ENCODE measurements at places on chromosomes 12 and 14.

DNA sequence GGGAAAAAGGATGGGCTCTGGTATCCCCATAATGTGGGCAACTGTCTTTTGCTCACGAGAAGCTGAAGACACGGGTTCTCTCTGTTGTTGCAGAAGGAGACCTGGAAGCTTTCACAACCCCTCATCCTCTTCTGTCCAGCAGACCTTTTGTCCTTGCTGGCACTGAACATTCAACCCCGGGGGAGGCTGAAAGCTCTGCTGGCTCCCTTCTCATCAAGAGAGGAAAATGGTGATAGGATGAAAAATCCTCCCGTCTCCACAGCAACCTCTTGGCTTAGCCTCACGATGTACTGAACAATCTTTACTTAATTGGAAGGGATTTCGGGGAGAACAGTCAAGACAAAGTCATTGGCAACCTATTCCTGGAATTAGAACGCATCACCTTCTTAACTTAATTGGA lies 39.0 kb downstream of the ELK3 start:
- no peak for DNase-seq

GRCh38 chr14:31541702-31542101 lies 19.5 kb upstream of the NUBPL start:
- no peak for DNase-seq

DNA sequence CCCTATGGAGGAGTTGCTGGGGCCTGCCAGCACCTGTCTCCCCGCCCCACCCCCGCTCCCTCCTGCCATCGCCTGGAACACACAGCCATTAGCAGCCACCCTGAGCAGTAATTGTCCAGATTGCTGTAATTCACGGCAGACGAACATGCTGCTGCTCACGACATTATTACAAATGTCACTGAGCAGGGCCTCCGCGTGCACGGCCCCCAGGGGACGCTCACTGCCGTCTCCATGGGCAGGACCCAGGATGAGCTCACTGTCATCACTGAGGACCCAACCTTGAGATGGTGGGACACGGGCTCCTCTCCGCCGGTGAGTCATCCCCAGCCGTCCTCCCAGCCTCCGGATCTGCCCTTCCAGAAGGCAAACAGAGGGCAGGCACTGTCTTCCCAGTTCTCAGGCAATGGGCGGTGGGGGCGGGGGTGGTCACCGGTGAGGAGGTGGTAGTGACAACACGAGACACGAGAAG lies 100.4 kb downstream of the RFLNA start:
- no peak for DNase-seq

DNA sequence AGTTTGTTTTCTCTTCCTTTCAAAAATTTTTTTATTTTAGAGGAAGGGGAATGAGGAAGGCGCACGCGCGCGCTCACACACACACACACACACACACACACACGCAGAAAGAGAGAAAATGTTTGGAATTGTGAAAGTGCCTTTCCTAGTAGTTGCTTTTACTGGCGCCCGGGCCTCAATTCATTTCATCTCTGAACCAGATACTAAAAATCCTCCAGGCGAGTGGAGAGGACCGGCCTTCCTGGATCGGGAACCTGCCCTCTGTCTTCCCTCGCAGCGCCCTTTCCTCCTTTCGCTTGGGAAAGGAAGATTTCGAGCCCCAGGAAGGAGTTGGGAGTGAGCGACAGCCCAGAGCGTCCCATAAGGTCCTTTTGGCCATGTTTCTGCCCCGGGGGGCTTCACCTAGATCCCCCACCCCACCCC lies 7.8 kb upstream of the TBX3 start:
- no peak for DNase-seq

DNA sequence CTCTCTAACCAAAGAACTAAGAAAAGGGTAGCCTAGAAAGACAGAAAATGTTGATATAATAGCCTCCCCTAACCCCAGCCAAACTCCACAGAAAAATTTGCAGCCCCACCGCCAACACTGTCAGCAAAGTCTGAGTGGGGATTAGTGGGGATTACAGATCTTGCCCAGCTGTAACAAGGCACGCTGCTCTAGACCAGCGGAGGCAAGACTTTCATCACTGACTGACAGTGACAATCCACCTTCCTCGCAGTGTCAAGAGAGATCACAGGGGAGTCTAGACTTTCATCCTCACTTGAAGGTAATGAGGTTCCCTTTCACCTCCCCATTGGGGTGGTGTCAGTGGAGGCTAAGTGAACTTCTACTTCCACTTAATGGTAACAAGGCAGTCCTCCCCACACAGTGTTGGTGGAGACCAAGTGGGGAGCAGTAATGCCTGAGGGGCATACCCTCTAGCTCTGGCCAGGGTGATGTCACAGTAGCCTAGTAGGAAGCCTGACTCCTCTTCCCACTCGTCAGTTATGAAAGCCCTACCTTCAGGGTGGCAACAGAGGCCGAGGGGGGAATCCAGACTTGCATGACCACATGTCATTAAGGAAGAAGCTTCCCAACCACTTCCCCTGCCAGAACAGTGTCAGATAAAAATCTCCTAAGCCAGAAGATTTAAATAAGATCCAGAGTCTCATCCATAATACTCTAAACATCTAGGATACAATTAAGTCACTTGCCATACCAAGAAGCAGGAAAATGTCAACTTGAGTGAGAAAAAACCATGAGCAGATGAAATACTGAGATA lies 91.7 kb upstream of the RASSF8 start:
- no peak for DNase-seq

DNA sequence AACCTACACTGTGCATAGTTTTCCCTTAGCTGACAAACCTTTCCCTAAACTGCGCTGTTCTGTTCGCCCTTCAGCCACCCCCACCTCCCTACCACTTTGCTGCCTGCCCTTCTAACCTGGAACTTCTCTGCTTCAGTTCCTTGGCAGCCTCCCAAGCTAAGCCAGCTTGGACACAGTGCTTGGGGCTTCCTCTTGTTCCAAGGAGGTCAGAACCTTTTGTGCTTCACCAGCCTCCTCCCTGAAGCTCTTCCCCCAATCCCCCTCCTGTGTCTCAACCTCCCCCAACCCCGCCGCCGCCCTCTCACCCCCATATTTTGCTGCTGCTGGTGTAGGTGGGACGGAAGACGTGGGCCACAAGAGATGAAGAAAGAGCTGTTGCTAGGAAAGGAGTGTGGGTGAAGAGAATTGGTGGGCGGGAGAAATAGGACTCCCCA lies 8.1 kb upstream of the RIC8B start:
- peak; percentile 44 for DNase-seq

DNA sequence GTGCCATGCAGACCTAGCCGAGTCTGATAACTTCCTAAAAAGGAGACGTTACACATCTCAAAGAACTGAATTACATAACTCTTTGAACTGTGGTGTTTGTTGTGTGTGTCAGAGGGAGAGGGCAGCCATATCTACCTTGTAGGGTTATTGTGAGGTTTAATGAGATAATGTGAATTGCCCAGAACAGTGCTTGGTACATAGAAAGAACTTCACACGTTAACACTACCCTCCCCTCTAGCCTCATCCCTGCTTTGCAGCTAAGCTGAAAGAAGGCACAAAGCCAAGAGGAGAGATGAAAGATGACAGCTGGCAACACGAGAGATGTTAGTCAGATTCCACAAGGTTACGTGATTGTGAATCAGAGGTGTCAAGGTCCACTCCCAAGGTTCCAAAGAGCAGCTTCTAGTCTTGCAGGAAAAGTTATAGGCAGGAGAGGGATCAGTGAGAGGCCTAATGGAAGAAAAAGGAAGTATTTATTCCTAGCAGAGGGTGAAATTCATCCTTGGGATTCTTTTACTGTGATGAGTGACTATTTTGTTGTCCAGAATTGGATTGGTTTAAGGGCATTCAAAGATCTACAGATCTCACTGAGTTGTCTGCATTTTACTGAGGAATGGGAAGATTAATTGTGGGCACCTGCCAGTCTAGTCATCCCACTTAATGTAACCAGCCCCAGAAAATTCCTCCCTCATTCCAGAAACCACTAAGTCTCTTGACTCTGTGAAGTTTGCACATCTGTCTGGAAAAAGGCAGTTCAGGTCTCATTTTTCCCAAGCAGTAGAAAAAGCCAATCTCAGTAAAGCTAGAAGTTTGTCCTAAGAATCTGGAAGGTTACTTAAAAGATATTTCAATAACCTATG lies 25.9 kb upstream of the WNK1 start:
- peak; percentile 49 for DNase-seq

DNA sequence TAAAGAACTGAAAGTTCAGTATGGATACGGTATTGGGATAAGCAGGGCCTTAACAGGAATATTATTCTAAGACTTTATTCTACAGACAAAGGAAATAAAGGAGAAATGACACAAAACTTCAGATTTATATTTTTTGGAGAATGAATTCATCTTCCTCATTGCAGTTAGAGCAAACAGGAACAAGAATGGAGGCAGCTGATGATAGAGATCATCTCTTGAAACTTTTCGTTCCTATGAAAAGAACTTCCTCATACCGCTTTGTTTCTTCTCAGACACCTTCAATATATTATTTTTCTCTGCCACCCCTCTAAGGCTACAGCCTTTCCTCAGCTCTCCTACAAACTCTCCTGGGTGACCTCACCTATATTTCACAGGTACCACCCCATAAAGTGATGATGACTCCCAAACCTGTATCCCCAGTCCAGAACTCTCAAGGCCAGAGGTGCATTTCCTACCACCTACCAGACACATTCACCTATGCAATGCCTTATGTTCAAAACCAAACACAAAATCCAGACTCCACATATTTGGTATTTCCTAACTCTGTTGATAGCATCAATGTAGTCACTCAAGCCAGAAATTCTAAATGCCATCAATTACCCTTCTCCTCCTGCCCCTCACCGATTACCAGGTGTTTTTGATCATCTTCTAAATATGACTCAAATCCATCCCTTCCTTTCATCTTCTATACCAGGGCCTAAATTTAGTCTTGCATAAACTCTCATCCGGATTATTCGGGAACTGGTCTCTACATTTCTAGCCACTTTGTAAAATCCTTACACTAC lies 7.4 kb downstream of the MAP4K5 start:
- DNase-seq, result no peak

DNA sequence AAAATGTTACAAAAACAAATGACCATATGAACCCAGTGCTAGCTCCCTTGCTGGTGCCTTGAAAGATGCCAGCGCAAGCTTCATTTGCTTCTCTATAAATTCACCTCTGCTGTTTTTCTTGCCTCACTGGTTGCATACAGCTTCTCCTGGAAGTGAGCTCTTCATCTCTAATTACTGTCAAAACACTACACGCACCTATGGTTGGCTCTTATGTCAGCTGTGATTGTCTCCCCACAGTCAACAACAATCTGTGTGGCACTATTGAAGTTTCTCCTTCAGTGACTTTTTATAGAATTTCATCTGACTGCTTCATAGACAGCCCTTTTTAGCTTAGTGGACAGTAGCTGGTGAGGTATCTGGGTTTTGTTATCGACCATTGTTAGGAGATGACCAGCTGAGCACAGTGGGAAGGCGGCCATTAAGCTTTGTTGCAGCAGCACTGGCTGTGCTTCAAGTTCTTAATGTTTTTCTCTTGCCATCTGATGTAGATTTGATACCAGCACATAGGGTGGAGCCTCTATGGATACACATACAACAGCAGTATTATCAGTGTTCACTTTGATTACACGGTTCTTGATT lies 131.8 kb downstream of the KITLG start:
- DNase-seq, result no peak

- no peak for DNase-seq
These were observed 87.8 kb upstream of the PSMC1 start for GRCh38 chr14:90168425-90169105.

DNA sequence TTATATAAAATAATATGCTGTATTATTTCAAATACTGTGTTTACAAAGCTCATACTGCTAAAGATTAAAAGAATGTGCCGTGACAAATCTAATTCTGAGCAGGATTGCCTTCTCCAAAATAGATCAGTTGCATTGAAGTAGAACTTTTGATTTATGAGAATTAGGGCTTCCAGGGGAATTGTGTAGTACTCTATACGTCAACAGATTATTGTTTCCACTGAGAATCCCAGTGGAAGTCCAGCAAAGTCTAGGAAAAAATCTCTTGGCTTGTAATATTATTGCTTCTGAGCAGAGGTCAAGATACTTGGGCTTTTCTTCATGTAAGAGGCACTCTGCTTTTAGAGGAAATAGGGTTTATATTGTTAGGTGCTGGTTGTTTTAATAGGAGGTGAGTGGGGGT lies 133.9 kb downstream of the TRHDE start:
- peak; percentile 15 for DNase-seq

GRCh38 chr12:106480251-106480650 lies 102.6 kb upstream of the RFX4 start:
- no peak for DNase-seq

DNA sequence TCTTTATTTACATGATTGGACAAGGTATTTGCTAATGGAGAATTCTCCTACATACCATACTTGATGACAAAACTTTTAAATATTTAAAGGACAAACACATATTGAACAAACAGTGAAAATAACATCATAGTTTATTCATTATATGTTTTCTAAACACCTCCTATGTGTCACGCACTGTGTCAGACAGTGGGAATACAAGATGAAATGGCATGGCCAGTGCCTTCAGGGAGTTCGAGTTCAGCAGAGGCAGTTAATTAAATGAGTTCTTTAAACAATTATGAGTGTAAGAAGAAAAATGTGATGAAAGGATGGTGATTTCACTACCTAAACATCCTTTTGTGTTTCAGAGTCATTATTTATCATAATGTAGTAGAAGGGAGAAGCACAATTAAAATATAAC lies 159.8 kb downstream of the KCNH5 start:
- DNase-seq, result no peak

DNA sequence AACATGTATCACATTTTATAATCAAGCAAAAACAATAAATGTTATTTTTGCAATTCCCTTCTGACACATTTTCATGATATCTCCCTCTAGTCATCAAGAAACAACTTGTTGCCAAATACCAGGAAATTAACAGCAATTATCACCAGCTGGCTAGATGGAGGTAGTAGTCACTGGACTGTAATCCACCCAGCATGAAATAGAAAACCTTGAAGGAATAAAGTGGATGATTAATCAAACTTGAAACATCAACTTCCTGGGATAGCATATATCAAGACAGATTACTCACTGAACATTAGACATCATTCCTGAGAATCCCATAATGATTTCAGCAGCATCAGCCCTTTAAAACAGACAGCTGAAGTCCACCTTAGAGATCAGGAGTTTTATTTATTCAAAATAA lies 259.0 kb downstream of the CCDC59 start:
- DNase-seq, result no peak

DNA sequence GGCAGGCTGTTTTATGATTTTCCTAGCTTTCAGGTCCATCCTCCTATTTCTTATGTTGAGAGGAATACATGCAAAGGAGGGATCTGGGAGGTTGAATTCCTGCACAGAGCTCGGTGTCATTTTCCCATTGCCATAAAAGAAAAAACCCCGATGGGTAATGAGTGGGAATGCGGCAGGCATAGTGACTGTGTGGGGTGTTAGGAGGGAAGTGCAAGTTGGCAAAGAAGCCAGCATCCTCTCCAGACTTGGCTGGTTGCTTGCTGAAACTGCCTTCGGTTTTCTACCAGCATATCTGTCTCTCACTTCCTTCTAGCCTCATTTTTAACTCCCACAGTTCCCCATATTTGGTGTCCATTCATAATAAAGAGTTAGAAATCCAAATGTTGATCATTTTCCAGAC lies 1046.1 kb downstream of the SLC6A15 start:
- DNase-seq, result no peak

GRCh38 chr14:103811189-103811588 lies 36.2 kb downstream of the PPP1R13B start:
- DNase-seq, result no peak

GRCh38 chr14:81567302-81567701 lies 33.6 kb upstream of the SEL1L start:
- no peak for DNase-seq

Data from skeletal muscle cell (primary cell).